ENCODE measurements at places on chromosomes 16 and 17.

DNA sequence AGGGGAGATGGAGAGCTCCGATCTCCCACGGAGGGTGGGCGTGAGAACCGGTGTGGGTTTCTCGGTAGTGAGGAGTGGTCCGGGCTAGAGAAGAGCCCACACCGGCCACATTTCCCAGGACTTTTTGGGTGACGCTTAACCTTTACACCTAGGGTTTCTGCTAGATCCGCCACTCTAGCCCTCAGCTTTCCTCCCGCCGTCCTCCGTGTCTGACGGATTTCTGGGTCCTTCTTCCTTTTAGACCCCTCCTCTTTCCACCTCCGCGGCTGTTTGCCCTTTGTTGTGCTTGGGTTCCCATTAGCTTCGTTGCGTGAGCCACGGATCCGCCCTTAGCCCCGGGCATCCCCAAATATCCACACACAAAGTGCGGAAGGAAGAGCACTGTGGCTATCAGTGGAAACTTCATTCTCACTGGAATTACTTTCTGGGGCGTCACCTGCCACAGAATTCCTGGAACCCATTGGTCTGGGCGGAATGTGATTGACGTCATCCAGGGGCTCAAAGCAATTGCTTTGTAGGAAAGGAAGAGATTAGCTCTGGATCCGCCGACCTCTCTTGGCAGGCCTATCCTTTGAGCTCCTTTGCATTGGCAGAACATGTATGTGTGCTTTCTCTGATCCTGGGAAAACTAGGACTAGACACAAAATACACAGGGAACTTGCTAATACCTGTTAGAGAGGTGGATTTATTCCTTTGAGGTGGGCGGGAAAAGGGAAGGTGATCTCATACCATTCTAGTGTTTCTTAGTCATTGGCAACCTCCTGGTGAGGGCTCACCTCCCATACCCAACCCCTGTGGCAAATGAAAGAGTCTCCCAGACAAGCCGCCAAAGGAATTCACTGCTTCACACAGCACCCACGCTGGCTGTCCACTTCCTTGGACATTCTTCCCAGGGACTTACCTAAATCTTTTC is 654 bp downstream of the TNFAIP1 start:
- no peak for DNase-seq

- peak; percentile 83 for DNase-seq
Observed at GRCh38 chr17:49496183-49496866, 1.2 kb downstream of the NGFR start.

DNA sequence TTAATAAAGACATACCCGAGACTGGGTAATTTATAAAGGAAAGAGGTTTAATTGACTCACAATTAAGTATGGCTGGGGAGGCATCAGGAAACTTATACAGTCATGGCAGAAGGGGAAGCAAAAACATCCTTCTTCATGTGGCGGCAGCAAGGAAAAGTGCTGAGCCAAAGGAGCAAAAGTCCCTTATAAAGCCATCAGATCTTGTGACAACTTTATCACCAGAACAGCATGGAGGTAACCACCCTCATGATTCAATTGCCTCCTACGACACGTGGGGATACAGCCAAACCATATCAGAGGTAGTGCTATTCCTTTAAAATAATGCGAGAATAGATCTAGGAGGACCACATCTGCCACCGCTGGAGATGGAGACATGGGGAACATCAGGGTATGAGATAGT is 9.0 kb downstream of the C16orf54 start:
- no peak for DNase-seq

GRCh38 chr16:89560378-89561141 is at the start of gene RPL13:
TSS of gene RPL13 (plus strand) at chr16:89560682. CDS start at chr16:89560960, 278 bp downstream.
- DNase-seq, result peak; percentile 85

DNA sequence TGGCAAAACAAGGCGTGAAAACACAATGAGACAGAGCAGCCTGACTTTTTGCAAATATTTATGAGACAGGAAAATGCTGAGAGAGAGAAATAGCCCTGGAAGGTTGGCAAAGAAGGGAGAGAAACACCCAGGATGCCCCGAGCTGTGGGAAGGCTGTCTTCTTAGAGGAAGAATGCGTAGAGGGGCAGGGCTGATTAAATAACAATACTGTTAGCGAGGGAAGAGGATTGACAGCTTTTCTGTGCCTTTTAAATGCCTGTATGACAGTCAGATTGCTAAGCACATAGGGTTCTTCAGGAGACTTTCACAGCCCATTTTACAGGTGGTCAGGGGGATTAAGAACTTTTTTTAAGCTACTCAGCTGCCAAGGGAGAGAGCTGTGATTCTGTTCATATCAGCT is 219.2 kb downstream of the SHISA9 start:
- no peak for DNase-seq

- no peak for DNase-seq
Observed at GRCh38 chr16:21590796-21591195, 8.6 kb upstream of the METTL9 start.

DNA sequence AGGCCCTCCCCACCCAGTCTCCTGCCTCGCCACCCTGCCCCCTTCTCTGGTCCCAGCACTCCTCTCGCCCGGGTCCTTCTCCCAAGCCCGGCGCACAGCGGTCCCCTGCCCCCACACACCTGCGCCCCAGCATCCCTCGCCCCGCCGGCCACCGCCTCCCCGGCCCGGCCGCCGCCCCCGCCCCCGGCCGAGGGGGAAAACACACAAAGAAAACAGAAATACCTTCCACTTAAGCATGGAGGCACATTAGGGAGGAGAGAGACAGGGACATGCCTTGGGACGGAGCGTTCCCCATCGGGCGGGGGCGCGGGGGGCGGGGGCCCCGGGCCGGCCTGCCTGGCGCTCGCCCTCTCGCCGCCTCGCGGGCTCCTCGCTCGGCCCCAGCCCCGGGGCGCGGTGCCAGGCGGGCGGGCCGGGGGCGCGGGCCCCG is 326 bp downstream of the SRCIN1 start:
- DNase-seq, result no peak

DNA sequence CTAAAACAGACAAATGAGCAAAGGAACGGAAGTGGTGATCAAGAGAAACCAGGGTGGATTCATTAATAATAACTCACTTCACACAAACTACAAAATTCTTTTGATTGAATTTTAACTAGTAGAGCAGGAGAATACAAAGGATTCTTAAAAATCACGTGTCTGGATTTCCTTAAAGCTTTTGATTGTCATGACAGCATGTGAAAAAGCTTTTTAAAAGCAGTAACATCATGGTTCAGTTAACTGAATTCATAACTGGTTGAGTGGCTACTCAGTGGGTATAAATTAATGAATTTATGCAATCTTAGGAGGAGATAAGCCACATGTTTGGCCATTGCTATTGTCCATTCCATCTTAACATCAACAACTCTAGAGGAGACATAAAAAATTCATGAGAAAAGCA is 333.2 kb downstream of the SLC39A11 start:
- no peak for DNase-seq

DNA sequence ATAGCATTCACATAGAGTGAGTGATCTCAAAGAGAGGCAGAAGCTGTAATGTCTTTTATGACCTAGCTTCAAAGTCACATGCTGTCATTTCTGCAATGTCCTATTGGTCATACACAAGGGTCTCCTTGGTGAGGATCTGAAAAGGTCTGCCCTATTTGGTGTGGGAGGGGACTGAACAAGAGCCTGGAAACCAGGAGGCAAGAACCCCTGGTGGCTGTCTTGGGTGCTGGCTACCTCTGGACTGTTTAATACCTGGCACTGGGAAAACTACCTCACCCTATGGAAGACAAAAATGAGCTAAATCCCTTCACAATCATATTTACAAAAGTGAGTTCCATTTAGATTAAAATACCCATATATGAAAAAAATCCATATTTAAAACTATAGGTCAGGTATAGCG is 9.0 kb downstream of the KCTD13 start:
- no peak for DNase-seq

DNA sequence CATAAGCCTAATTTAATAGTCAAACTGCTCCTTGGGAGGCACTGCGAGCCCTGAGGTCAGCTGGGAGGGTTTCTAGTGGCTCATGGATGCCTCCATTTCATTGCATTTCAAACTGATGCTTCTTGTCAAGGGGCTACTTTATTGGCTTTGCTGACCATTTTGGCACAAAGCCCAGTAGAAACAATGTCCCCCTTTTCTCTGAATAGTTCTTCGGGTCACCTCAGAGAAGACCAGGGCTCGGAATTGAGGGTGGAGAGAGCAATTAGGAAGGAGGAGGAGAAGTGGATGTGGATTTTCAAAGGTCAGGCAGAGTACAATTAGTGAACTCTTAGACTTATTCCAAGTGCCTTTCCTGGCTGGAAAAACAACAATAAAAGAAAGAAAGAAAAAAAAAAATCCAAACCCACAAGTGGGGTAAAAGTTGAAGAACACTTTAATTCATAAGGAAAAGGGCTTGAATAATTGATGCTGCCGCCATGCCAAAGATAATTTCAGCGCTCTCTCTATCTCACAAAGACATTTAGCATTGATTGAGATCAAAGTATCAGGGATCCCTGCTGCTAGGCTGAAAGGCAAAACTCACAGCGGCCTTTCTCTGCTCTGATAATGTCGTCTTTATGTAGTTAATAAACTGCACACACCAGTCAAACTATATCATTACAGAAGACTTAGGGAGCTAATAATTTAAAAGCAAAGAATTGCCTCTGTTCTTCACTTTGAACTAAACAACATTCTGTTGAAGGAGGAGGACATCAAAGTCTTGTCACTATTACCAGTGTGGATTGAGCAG is 122.7 kb downstream of the RGS9 start:
- DNase-seq, result no peak

DNA sequence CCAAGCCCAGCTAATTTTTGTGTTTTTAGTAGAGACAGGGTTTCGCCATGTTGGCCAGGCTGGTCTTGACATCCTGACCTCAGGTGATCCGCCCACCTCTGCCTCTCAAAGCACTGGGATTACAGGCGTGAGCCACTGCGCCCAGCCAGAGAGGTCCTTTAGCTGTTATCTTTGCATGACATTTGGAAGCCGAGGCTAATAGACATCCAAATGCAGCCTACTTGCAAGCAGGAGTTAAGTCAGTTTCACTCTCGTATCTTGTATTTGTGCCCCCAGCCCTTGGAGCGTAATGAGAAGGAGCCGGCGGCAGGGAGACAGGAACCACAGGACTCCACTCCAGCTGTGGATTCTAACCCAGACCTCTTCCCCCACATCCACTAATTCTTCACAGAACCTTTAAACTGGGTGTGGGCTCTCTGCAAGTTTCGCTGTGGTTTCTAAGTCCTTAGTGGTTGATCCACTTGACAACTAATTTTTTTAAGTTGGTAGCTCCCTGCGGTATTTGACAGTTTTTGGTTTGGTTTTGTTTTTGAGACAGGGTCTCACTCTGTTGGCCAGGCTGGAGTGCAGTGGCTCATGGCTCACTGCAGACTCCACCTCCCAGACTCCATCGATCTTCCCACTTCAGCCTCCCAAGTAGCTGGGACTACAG is 3.1 kb upstream of the CYTH1 start:
- no peak for DNase-seq

GRCh38 chr16:7651803-7652570 is 319.3 kb downstream of the RBFOX1 start:
- no peak for DNase-seq

- no peak for DNase-seq
Observed at GRCh38 chr16:53855511-53855910, 151.6 kb downstream of the FTO start.

- no peak for DNase-seq
Observed at GRCh38 chr17:48544349-48545021, 424 bp downstream of the HOXB2 start.

Measured in stimulated activated CD8-positive, alpha-beta memory T cell treated with anti-CD3 and anti-CD28 coated beads, Interleukin-7, amount 100 ng/mL, for 24 hours (primary cell).